Forelimb muscle (tissue), 1 donor: ENCODE measurements at places on chromosomes 1 and 21. TPM values are rescaled to one million over a fixed set of nuclear protein-coding genes. Genes with fewer than 3 reads are reported as not detected.

The HEATR1 gene
- 15.6 TPM for polyA plus RNA-seq

- no peak for DNase-seq
Observed at GRCh38 chr1:81366173-81366572, 434.6 kb upstream of the ADGRL2 start.

DNA sequence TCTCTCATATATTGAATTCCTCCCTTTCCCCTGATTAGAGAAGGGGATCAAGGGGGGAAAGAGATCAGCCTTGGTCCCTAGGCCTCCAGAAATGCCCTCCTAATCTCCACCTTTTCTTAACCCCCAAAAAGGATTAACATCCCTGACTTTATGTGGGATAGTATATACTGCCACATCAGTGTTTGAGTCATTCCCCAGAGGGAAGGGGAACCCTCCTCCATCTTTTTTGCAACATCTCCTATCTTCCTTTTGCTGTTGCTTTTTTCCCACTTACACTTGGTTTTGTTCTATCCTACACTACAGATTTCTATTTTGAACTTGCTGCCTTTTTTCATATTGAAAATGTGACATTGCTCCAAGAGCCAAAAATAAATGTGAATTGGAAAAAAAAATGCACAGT is 65.4 kb upstream of the PODN start:
- no peak for DNase-seq

The HTR6 gene
- not detected for polyA plus RNA-seq

DNA sequence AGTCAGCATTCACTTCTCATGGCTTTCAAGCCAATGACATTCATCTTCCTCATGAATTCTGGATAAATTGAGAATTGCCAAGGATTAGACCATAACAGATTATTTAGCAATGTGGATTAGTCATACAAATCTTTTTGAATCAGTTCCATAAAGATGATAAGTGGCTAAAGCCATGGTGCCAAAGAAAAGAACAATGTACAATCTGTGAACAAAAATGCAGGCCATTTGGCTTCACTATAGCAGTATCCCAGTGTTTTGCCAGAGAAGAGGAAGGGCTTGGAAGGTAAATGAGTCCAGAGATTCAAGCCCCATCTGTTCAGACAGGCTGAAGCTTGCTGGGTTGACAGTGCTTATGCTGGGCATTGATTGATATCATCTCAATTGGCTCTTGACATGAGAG is 376.4 kb upstream of the LRRC7 start:
- DNase-seq = no peak

The KIF14 gene
- polyA plus RNA-seq = 2.5 TPM

DNA sequence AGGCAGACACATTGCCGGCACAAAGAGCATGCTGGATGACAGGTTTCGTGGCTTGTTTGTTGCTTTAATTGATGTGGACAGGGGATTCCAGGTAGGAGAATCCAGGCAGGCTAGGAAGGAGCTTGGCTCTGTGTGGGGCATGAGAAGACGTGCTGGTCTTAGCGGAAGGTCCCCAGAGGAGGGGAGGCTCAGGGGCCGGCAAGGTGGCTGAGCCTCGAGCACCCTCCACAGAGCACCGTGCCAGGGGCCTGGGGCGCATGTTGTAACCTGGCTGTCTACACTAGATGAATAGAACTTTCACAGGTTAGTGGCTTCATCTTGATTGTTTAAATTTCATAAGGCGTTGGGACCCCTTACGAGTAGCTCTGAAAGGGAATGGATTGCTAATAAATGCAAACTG is 223.1 kb downstream of the CAMTA1 start:
- no peak for DNase-seq

DNA sequence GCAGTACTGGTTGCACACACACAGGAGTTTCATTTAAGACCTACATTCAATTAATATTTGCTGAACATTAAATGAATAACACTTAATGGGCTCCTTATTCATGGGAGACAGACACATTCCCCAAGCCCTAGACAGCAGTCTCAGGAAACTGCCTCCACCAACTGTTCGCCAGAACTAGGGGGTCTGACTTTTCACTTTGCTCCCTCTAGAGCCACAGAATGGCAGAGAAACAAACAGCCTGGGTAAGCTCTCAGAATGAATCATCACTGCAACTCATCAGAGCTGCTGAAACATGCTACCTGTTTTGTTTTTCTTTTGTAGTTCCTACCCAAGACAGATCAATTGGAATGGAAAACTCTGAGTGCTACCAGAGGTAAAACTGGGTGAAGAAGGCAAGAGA is 31.7 kb downstream of the ELK4 start:
- no peak for DNase-seq

The FCMR gene
- polyA plus RNA-seq = 1.2 TPM

- no peak for DNase-seq
Observed at GRCh38 chr21:31918250-31918775, 45.5 kb downstream of the HUNK start.

The ETNK2 gene
- 2.4 TPM for polyA plus RNA-seq

- DNase-seq = no peak
Observed at GRCh38 chr1:1235016-1235744, 3.1 kb downstream of the B3GALT6 start.

The SH2D1B gene
- 0.71 TPM for polyA plus RNA-seq

GRCh38 chr1:91781371-91781825 is 104.6 kb downstream of the TGFBR3 start:
- no peak for DNase-seq

The PARS2 gene
- 3.8 TPM for polyA plus RNA-seq

The LCE2B gene
- not detected for polyA plus RNA-seq

- no peak for DNase-seq
Observed at GRCh38 chr1:63818567-63819325, 44.9 kb downstream of the ROR1 start.

DNA sequence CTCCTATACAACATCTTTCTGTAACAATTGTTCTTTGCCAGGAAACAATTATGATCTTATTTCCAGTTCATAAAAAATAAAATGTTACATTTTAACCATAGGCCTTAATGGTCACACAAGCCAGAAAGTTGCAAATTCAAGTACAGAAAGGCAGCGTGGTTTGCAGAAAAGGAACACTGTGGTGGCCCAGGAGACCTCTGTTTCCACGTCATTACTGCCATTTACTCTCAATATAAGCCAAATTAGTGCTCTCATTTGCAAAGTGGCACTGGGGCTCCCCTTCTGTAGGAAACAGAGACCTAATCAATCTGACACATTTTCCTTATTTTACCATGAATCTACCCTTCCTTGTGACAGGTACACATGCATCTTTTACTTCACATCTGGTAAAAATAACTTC is 79.3 kb upstream of the TLR5 start:
- no peak for DNase-seq

DNA sequence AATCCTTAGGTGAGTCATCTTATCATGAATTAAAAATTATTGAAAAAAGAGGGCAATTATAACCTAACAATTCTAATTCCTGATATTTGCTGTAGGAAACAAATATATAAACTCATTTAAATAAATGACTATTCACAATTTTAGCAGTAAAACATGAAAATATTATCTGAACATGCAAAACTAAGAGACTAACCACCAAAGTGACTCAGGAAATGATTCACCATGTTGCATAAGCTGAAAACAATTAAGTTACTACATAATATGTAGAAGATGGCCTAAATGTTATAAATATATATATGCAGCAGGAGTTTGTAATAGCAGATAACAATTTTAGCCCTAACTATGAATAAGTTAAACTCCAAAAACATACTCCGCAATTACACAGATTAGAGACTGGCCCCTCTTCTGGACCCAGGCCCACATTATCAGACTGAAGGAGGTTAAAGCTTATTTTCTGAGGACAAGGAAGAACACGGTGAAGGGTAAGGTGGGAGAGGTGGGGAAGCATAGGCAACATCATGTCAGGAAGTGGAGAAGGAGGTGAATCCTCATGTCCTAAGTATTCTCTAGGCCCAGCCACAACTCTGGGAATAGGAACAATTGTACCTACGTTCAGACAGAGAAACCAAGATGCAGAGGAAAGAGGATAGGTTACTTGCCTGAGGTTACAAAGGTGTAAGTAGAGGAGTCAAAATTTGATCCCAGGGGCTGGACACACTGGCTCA is 15.6 kb upstream of the AIM2 start:
- no peak for DNase-seq

DNA sequence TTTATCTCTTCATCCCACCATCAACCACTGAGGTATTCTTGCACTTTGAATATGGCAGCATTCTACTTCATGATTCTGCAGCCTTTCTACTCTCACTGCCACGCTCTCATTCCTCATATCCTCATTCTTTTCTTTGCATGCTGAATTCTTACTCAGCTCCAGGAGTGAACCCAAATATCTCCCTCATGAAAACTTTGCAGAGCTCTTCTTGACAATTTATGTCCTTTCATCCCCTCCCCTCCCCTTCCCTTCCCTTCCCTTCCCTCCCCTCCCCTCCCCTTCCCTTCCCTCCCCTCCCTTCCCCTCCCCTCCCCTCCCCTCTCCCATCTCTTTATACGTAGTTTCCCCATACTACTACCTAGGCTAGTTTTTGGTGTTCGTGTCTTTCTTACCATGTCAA is 363.9 kb downstream of the RYR2 start:
- no peak for DNase-seq

The ZSCAN20 gene
- 2.4 TPM for polyA plus RNA-seq

The CELA3A gene
- 0.52 TPM for polyA plus RNA-seq
